Erythroblast (primary cell): ENCODE measurements at places on chromosomes 13 and 19.

DNA sequence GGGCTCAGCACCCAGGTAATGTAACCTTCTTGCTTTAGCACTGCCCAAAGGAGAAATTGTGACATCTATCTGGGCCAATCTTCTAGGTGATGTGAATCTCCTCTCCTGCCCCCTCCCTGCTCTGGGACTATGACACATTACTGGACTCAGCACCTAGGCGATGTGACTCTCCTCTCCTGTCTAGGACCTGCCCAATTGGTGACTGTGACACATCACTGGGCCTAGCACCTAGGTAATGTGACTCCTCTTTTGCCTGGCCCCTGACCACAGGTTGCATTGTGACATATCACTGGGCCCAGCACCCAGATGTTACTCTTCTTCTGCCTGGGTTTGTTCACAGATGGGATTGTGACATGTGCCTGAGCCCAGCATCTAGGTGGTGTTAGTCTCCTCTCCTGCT is 45.0 kb downstream of the ZNF85 start:
- DNase-seq = no peak

DNA sequence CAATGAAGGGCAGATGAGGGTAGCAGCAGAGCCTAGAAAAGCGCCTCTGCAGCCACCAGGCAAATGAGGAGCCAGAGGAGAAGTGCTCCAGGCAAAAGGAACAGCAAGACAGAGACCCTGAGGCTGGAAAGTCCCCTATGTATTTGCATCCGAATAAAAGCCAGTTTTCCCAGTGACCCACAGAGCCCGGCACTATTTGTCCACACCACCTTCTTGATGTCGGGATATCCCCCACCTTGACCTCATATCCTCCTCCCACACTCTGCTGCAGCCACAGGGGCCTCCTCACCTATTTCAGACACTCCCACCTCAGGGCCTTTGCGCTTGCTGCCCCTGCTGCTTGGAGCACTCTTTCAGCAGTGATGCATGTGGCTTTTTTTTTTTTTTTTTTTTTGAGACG is 6.6 kb downstream of the ATG4D start:
- no peak for DNase-seq

DNA sequence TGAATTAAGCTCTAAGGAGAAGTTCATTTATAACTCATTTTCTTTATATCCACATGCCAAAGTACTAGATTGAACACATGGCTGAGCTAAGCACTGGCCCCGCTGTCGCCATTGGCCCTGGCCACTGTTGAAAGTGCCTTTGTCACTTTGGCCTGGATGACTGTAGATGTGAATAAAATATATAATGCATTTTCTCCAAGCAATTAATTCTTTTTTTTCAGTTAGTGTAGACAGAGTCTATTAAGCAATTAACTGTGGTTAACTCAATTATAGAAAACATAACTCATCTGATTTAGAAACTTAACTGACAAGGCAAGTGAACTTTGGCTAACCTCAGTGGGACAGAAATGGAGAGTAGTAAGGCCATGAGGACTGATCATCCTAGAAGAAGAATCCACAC is 965.6 kb downstream of the EFNB2 start:
- no peak for DNase-seq

- DNase-seq = no peak
Observed at GRCh38 chr13:99867535-99868257, 103.9 kb downstream of the ZIC5 start.

GRCh38 chr19:34274827-34275625 is 20.7 kb downstream of the GARRE1 start:
- DNase-seq = no peak

GRCh38 chr13:101178406-101178805 is 237.9 kb downstream of the NALCN start:
- no peak for DNase-seq

- DNase-seq = no peak
Observed at GRCh38 chr13:21938168-21938567, 267.3 kb downstream of the FGF9 start.

DNA sequence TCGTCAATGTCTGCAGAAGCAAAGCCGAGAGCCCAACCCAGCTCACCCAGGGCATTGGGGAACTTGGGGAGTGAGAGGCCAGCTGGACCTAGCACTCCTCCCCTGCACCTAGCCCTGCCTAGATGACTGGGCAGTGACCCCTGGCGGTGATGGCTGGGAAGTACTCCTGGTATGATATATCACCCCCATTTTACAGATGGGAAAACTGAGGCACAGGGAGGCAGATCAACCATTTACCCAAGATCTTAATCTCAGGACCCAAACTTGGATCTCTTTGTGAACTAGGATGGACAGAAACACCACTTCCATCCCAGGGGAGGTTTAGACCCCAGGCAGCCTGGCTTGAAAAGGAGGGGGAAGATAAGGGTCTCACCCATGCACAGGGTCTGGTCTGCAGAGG is 43.5 kb downstream of the CCL25 start:
- DNase-seq = peak; percentile 25

- DNase-seq = no peak
Observed at GRCh38 chr19:30419568-30420180, 47.5 kb downstream of the ZNF536 start.

DNA sequence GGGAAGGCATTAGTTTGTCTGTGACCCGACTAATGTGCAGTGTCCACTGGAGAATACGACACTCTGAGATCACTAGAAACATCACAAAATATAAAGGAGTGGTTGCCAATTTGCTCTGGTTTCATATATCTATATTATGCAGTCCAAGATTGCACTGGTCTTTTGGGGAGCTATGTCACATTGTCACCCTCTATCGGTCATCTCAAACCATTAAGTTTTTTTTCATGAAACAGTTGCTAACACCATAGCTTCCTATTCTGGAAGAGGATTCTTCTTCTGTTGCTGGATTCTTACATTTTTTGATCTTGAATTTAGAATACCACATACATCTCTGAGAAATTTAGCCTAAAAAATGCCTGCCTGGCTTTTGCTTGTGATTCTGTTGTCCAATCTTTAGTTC is 168.6 kb downstream of the LACC1 start:
- DNase-seq = no peak

DNA sequence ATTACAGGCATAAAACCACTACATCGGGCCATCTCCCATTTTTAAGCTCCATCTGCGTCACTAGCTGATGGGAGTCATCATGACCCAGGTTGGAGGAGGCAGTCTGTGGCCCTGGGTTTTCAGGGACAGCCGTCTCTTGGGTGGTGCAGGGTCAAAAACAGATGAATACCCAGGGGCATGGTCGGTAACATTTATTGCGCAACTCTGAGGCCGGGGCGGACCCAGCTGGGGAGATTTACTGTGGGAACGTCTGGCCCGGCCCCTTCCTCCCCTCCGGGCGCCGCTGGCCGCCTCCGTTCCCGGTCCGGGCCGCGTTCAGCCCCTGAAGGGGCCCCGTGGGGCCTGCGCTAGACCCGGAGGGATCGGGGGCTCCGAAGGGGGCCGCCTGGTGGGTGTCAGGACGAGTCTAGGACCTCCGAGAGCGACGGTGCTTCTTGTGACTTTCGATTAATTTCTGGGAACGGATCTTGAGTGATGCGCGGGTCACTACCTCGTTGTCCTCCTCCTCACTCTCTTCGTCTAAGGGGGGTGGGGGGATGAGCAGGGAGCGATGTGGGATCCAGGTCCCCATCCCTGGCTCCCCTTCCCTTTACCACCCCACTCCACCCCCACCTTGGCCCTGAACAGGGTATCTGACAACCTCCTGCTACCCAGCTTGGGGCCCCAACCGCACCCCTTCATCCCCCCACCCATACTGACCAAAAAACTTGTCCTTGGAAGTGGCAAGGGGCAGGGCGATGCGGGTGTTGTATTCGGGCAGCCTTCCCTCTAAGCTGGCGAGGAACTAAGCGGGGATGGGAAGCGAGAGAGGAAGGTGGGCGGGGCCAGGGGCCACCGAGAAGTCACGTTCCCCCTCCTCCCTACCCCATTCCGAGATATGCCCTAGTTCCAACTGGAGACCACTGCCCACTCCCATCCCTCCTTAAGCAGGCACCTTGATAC is 1.6 kb upstream of the RGL3 start:
- no peak for DNase-seq

DNA sequence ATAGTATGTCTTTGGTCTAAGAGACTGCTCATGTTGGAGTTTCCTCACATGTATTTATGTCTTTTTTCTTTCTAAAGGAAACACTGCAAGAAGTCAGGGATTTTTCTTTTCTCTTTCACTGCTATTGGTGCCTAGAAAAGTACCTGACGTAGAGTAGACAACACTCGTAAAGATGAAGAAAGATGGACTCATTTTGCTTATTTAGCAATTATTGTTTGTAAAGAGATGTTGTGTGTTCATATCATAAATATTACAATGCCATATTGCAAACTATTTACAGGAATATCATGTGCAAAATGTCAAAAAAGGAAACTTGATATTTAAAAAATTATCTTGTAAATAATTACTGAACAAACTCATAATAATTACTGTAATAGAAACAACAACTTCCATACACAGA is 2711.5 kb upstream of the PCDH20 start:
- no peak for DNase-seq

DNA sequence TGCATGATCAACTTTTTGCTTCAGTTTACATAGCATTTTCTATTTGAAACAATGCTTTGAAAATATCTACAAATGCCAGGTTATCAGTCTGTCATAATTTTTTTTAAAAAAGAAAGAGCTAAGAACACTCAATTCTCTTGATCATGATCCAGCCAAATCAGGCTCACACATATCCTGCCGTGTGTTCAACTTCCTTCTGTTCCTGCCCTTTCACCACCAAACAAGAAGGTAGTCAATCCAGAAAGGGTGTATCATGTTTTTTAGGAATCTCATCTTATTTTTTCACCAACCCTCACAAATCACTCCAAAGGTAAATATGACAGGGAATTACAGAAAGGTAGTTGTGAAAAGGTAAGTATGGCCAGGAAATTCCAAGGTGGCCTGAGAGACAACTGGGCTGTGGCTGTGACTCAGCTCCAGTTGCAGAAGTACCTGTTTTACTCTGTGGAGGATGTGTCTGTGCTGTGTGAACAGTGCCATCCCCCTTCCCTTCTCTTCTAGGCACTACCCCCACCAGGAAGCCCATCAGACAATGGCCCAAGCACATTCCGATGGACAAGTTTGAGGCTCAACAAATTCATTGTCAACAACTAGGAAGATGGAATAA is 138.8 kb upstream of the GJB6 start:
- no peak for DNase-seq

DNA sequence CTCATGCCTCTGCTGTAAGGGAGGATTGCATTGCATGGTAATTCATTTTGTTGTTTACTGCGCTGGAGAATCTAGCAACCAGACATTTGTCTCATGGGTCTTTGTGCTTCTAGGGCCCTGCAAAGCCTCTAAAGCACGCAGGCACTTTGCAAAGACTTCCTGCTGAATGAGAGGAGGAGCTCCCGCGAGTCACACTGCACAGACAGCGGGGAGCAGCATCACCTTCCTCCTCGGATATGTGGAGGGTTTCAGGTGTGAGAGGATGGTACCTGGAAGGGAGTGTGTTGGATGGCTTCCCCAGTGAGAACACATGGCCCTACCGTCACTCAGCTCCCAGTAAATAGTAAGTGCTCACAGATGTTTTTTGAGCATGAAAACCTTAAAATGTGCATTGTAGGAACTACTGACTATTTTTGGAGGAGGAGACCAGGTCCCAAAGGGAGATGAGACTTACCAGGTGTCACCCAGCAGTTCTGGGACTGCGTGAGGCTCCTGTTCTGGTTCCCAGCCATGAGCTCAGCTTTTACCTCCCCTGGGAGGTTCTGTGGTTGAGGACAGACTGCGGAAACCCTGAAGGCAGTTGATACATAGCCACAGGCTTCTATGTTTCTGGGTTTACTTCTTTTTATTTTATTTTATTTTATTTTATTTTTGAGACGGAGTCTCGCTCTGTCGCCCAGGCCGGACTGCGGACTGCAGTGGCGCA is 278.0 kb downstream of the FGF9 start:
- no peak for DNase-seq

- no peak for DNase-seq
Observed at GRCh38 chr13:111117961-111118360, 2.9 kb downstream of the ARHGEF7 start.

- DNase-seq = no peak
Observed at GRCh38 chr13:78201411-78201810, 282.8 kb upstream of the EDNRB start.

- no peak for DNase-seq
Observed at GRCh38 chr19:33332248-33332647, 29.9 kb upstream of the CEBPA start.

GRCh38 chr13:59653916-59654315 is 509.8 kb downstream of the DIAPH3 start:
- no peak for DNase-seq
